ENCODE measurements at places on chromosomes 2 and 18.

DNA sequence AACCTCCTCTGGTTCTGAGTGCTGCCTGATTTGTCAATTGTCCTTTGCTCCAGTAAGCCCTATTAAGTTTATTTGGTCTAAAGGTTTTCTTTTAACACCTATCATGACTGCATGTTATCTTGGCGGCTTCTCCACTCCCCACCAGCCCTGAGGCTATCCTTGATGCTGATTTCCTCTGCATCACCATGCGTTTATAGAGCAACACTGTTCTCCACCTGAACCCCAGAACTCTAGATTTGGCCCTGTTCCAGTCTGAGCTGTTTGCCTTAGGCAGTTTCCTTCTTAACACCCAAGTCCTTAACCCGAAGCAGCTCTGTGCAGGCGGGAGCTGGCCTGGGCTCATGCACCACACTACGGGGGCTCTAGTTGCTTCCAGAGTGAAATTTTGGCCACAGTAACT, 98.2 kb upstream of the NPAS2 start:
- DNase-seq: no peak

GRCh38 chr2:242015108-242016065, 145.9 kb downstream of the RTP5 start:
- DNase-seq: no peak

DNA sequence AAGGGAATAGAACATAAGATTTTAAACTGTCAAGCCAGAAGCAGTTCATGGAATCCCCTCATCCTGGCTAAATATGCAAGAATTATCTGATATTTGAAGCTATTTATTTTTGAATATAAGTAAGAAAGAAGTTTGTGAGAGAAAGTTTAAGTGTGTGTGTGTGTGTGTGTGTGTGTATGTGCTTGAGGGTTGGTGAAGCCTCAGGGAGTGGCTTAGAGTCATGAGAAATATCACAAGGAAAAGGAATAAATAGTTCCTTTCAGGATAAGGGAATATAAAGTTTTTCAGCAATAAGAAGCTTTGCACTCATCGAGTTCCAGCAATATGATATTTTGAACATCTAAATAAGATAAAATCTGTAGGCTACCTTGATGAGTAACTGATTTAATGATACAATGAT, 359.6 kb downstream of the MEIS1 start:
- no peak for DNase-seq

GRCh38 chr2:16245481-16246054, 305.2 kb downstream of the MYCN start:
- DNase-seq: no peak

DNA sequence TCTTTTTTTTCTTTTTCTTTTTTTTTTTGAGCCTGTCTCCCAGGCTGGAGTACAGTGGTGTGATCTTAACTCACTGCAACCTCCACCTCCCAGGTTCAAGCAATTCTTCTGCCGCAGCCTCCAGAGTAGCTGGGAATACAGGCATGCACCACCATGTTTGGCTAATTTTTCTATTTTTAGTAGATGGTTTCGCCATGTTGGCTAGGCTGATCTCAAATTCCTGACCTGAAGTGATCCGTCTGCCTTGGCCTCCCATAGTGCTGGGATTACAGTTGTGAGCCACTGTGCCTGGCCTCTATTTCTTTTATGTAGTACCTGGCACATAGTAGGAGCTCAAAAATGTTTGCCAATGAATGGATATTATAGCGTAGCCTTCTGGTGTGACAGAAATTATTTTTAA, 6.8 kb upstream of the CFLAR start:
- no peak for DNase-seq

DNA sequence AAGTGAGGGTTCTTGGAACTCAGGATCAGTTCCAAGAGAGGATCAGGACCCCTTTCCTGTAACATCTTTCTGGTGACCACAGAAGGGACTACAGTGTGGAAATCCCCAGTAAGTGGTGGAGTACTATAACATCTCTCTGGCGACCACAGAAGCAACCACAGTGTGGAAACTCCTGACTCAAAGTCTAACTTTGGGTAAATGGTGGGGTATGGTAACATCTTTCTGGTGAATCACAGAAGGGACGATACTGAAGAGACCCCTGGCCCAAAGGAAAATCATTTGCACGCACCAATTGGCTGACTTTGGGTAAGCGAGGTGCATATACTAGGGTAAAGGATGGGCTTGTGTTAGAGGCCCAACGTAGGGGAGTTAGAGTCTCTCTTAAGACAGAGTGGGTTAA, 56.3 kb upstream of the GULP1 start:
- no peak for DNase-seq

DNA sequence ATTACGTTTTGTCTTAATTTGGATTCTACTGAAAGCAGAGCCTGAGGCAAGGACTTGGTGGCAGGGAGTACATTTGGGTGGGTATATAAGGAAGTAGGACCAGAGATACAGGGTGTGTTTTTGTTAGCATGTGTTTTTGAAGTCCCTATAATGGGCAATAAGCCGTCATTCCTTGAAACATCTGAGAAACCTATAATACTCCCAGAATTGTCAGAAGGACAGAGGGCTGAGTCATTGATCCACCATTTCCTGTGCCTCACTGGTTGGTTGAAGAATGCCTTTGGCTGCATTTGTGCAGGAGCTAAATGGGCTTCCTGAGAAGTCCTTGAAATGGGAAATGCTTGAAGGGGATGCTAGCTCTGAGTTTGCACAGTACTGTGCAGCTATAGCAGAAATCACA, 281.8 kb upstream of the ZEB2 start:
- DNase-seq: no peak

DNA sequence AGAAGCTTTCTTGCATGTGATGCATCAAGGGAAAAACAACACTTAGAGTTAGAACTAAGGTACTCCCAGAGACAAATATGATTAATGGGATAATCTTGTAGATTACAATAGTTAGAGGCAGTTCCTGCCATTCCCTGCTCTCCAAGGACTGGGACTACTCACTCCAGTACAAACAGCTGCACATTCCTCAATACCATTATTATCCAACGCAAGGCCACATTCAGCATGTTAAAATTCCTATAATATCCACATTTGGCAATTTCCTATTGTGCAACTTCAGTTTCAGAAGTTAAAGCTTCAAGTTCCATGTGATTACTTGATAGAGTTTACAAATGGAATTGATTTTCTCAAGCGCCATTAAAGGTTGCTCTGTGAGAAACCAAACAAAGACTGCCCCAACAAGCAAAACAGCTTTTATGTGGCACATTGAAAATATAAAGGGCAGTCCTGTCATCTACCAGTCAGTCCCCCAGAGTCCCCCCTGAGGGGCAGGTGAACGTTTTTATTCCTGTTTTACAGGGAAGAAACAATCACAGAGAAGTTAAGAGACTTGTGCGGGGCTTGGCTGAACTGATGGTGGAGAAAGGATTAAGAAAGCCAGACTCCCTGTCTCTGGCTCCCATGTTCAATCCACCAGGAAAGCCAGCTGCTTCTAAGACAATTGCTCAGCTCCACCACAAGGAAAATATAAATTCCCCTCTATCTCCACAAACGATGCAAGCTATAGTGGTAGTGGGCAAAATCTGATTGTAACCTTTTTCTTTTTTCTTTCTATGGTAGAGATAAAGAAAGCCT, 72.6 kb downstream of the TXNL1 start:
- DNase-seq: no peak

DNA sequence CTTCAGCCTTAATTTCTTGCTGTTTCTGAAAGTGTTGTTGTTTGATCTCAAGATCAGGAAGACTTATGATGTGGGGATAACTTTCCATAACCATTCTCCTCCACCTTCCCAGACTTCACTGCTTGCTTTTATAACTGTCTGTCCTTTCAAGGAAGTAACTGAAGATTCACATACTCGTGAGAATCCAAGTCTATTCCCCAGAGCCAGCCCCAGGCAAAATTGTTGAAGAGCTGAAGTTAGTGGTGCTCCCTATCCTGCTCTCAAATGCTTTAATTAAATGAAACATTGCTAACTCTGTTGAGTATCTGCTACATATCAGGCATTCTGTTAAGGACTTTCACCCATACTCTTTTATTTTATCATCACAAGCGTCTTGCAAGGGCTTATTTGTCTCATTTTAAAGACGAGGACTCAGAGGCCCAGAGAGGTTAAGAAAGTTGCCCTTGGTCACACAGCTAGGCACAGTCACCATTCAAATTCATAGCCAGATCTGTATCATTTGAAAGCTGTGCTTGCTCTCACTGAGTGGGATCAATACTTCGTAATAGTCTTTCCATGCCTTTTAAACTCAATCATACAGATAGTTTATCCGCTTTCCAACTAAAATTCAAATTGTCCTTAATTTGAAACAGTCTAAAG, 189.8 kb upstream of the TCF4 start:
- no peak for DNase-seq

- DNase-seq: no peak
Measured at GRCh38 chr2:233289648-233290047, 18.0 kb upstream of the SAG start.

DNA sequence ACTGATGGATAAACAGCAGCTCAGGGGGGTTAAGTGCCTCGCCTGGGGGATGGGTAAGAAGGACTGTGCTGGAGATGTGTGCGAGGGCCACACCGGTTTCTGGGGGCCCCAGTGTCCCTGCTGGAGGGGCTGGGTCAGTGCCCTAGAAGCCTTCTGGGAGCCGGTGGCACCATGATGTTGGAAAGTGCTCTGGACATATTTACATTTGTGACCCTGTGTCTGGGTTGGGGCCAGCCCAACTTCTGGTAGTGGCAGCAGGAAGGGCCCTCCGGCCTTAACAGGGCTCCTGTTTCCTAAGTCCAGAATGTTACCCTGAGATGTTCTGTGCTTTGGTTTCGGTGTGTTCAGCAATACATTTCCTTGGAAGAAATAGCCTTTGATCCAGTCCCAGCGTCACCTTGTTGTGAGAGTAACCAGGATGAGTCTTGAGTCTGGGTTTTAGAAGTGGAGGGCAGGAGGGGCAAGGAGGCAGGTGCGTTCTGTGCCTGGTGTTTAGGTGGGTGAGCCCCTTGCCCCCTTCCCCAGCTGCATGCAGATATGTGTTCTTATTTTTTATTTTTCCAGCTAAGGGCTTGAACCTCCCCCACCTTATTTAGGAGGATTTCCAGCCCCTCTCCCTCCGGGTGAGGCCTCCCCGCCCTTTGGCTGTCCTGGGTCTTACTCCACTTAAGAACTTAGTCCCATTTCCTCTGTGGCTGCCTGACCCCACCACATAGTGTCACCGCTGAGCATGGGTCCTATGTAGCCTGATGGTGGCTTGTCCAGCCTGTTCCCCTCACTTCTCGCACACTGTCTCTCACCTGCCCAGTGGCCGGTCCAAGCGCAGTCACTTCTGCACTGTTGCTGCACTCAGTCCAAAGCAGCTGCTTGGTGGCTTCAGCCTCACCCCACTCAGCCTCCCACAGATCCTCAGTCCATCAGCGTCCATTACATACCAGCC, 132.7 kb upstream of the HS6ST1 start:
- DNase-seq: no peak

DNA sequence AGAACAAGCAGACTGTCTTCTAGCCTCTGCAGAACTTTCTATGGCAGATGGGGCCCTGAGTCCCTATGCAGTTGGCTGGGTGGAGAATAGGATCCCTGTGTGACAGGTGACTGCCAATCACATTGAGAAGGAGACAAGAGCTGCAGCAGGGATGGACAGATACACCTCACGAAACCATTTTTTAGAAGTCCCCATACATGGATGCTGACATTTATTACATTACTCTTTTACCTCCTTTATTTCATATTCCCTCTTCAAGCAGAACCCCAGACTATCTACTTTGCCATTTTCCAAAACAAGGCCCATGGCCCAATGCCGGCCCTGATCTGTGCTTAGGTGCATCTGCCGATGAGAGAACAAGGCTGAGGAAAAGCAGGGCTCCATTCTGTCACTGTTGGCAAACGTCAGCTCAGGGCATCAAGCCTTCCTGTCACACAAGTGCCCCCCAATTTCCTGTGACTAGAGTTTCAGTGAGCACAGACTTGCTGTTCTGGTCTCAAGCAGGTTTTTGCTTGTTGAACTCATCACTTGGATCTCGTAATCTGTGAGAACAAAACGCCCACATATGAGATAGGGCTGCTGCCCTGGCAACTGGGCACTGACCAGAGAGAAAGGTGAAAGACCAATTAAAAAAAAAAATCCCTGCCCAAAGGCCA, 35.8 kb downstream of the LOXHD1 start:
- no peak for DNase-seq

GRCh38 chr2:140128909-140129308, 1348.7 kb upstream of the NXPH2 start:
- no peak for DNase-seq

- no peak for DNase-seq
Measured at GRCh38 chr18:70058916-70059315, 111.2 kb upstream of the CD226 start.

GRCh38 chr18:32010124-32010721, 8.4 kb upstream of the RNF125 start:
- DNase-seq: no peak

GRCh38 chr2:39152504-39152903, 31.7 kb upstream of the SOS1 start:
- DNase-seq: no peak

GRCh38 chr18:66136039-66136438, 385.2 kb downstream of the CDH7 start:
- DNase-seq: no peak

DNA sequence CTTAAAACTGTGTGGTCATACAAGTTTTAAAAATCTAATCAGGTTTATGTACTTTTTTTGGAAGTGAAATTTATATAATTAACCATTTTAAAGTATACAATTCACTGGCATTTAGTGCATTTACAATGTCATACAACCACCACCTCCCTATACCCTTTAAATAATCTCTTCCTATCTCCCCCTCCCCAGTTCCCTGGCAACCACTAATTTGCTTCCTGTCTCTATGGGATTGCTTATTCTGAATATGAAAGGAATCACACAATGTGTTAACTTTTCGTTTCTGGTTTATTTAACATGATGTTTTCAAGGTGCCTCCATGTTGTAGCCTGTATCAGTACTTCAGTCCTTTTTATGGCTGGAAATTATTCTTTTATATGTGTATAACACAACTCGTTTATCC, 19.4 kb downstream of the CHMP3 start:
- DNase-seq: no peak

DNA sequence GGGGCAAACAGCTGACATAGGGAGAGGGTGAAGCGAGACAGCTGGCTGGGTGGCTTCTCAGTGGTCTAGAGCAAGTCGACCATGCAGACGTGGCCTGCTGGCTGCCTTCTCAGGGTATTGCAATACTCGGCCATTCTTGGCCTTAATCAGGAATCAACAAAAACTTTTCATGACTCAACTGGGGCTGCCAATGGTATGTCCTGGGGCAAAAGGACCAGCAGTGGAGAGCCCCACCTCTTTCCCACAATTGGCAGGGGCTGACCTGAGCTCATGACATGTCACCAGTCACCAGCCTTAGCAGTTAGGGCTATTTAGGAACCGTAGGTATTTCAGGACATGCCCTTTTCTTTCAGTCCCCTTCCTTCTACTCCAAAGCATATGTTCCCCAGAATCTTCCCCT, 19.1 kb downstream of the PLA2R1 start:
- DNase-seq: no peak

GRCh38 chr2:44804406-44805265, 136.9 kb upstream of the SIX3 start:
- no peak for DNase-seq

DNA sequence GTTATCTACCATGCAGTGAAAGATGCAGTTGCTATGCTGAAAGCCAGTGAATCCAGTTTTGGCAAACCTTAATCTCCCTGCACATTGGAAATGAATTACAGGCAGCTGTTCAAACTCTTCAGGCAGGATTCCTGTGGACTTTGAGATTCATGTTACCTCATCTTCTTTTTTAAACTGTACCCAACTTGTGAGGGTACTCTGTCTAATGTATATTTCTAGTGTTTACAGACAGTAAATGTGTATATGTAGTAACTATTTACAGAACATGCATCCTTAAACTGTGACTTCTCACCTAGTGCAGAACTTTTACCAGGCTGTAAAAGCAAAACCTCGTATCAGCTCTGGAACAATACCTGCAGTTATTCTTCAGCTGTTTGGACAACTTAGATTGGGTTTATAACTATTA, 50.9 kb downstream of the KDM3A start:
- DNase-seq: no peak
